ENCODE measurements at places on chromosomes 12 and 14.

DNA sequence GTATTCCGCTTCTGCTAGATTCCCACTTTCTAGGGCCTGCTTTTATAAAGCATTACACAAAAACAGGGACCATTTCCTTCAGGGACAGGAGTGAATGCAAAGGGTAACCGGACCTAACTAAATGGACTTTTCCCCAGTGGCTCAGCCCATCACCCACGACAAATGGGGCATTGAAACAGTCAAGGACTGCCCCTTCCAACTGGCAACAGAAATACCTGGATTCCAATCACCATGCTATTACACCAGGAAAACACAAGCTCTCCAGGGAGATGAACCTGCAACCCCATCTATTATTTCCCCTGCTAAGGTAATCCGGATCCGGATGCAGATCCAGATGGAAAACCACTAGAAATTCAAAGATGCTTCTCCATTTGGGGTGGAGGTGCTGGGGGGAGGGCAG lies 1.0 kb downstream of the MPHOSPH9 start:
- DNase-seq, result no peak

DNA sequence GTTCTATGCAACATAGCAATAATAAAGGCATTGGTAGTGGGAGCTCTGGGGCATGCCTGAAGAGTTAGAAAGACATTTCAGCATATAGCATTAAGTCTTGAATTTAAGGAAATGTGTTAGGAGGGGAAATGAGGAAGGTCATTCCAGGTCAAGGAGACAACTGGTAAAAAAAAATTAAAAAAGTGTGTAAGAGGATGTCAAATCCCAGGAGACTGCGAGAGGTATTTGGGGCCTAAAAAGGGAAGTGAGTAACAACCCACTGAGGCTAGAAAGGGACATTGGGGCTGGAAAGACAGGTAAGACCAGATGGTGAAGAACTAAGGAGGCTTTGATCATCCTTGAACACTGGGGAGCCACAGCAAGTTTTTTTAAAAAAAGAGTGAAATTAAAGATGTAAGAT lies 152.9 kb downstream of the SLC25A21 start:
- no peak for DNase-seq

DNA sequence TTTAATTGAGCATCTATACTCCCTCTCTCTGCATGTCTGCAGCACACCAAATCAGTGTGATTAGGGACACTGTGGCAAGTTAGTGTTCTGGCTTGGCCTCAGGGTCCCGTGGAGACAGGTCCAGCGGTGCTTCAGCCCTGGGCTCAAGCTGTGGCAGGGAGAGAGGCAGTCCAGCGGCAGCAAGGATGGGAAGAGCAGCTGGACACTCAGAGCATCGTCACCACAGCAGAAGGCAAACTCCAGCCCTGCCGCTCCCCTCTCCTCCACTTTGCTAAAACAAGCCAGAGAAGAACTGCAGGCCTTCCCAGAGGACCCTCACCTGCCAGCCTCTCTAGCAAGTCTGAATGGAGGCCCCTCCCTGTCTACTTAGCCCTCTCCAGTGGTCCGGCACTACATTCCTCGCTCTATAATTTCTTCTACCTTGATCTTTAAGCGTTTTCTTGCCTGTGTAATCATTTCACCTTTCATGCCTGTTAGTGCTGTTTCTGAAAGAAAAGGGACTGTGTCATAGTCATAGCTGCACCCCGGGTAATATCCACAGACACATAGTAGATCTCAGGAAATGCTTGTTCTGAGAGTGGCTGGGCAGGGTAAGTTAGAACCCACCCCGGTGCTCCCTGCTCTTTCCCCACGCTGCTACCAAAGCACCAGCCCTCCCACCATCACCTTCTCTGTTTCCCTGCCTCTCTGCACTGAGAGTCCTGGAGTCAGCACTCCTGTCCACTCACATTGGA lies 22.1 kb downstream of the ZFP36L1 start:
- DNase-seq, result no peak

- DNase-seq, result no peak
These were observed 463.4 kb downstream of the TMEM121 start for GRCh38 chr14:105989566-105990302.

GRCh38 chr14:77158175-77158881 lies 16.7 kb upstream of the ZDHHC22 start:
- peak; percentile 91 for DNase-seq

- no peak for DNase-seq
These were observed 10.8 kb downstream of the ETNK1 start for GRCh38 chr12:22635812-22636211.

- DNase-seq, result peak; percentile 85
These were observed 140.8 kb downstream of the TTC7B start for GRCh38 chr14:90675399-90675798.

DNA sequence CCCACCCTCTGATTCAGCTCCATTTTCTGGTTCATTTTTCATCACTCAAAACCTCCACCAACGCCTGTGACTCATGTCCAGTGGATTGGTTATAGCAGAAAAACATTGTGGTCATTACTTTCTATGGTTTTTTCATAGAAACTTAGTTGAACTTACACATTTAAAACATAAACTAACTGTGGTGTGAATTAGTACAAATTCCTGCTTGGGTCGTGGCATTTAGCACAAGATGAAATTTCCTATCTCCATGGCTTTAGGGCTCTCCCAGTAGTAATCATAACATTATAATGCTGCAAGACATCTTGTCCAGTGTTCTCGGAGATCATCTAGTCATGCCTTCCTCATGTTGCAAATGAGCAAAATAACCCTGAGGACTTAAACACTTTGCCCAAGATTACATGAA lies 7.1 kb downstream of the RNASE7 start:
- DNase-seq, result no peak

DNA sequence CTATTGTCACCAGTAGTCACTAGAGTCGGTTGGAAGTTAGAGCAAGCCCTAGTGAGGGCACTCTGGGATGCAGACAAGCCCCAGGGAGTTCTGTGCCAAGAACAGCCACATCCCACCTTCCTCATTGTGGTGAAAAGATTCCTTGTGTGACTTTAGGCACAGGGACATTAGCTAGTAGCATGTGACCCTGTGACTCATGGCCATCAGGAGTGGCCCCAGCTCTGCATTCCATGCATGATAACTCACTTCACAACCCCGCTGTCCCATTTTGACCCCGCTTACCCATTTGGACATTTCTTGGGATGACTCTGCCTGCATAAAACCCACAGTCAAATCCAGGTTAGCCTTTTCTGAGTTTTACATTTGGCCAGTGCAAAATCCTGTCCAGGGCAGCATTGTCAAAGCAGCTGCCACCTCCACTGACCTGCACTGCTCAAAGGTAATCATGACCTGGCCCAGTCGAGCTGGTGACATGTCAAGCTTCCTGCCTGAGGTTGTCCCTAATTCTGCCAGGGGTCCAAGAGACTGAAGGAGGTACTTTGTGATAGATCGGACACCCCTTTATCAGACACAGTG lies 430.5 kb downstream of the DPF3 start:
- DNase-seq, result no peak

DNA sequence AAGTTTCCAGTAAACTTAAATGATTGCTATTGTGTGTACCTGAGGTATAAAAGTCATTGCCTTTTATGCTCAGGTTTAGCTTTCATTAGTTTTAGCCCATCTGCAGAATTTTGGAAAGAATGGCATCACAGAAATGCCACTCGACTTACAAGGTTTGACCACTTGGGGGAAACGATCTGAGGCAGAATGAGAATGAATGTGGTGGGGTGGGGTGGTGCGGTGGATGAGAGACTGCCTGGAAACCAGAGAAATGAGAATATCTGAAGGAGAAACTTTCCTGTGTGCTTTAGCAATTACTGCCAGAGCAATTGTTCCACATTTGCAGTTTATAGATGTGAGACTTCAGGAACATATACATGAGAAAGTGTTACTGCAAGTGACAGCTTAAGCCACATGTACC lies 225.4 kb upstream of the PDE3A start:
- no peak for DNase-seq

DNA sequence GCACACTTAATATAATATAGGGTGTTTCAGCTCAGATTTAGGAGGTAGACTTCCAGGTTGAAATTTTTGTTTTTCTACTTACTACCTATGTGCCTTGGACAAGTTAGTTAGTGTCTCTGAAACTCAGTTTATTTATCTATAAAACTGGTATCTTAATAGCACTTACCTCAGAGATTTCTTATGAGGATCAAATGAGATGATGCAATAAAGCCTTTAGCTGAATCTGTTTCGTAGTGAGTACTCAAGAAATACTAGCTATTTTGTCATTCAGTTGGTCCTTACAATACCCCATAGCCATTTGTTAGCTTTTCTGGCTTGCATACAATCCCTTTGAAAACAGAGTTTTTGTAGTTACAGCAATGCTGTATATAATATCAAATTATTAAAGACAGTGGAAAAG lies 497.0 kb downstream of the NRXN3 start:
- no peak for DNase-seq

- no peak for DNase-seq
These were observed 6.8 kb upstream of the AEBP2 start for GRCh38 chr12:19432309-19433170.

- DNase-seq, result no peak
These were observed 236.1 kb upstream of the NPAS3 start for GRCh38 chr14:32702562-32702961.

DNA sequence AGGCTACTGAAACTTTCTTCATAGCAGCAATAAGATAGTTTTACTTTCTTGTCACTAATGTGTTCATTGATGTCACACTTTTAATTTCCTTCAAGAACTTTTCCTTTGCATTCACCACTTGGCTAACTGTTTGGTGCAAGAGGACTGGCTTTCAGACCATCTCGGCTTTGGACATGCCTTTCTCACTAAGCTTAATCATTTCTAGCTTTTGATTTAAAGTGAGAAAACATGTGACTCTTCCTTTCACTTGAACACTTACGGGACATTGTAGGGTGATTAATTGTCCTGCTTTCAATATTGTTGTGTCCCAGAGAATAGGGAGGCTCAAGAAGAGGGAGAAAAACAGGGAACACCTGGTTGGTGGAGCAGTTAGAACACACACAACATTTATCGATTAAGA lies 41.9 kb downstream of the IFNG start:
- no peak for DNase-seq

DNA sequence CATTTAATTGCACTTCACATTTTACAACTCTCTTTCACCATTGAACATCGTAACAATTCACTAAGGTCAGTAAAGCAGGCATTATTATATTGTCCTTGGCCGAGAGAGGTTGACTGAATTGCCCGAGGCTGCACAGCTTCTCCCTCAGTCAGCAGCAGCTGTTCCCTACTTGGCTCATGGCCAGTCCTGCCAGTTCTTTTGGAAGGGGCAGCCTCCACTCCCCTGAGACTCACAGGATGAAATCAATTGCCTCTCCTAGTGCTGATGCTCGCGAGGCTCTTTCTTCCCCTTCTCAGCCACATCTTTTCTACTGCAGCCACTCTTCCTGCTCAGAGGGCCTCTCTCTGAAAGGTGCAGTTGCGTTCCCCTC lies 79.9 kb upstream of the KCNA1 start:
- DNase-seq, result peak; percentile 37

DNA sequence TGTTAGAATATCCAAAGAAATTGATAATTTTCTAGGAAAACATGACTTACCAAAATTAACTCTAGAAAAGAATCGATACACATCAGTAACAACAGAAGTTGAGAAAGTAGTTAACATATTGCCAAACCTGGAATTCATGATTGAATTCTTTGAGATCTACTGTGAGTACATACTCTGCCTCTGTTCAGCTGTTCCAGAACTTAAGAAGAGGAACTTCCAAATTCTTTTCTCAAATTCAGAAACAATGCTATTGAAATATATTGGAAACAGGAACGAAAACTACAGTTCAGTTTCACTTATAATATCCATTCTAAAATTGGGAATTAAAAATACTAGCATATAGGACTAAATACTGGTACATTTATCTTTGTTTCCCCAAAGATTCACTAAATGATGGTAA lies 57.9 kb downstream of the MARK3 start:
- DNase-seq, result no peak

GRCh38 chr14:50031602-50032313 lies 84.6 kb downstream of the VCPKMT start:
- no peak for DNase-seq

GRCh38 chr12:123941624-123942237 lies 30.9 kb downstream of the CCDC92 start:
- DNase-seq, result no peak

GRCh38 chr14:52895000-52895399 lies 55.9 kb downstream of the FERMT2 start:
- DNase-seq, result no peak

DNA sequence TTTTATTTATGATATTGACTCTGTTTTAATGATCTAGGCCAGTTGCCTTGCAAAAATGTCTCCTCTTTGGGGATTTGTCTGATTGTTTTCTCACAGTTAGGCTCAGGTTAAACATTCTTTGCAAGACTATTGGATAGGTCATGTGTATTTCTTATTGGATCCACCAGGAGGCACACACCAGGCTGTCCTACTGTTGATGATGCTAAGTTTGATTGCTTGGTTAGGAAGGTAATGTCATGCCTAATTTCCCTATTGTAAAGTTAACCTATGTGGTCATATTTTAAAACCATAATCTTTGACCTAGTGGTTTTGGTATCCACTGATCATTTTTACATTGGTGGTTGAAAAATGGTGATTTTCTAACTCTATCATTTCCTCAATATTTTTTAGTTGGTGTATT lies 137.1 kb downstream of the BRMS1L start:
- DNase-seq, result no peak

DNA sequence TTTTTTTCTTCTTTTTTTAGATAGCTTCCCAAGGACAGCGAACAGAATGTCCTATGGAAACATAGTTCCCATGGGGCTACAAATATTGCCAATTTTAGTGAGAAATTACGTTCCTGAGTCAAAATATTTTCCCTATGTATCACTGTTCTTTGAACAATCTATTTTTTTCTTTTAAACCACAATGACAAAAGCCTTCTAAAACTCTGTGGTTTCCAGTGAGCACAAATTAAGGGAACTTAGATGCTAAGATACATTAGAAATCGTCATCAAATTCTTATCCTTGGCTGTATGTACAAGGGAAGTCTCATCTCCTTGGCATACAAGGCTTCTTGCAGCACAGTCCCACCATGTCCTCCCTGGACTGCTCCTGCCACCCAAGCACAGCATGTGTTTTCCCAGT lies 17.9 kb downstream of the CPM start:
- DNase-seq, result no peak

- DNase-seq, result peak; percentile 47
These were observed 200.2 kb downstream of the EXOC5 start for GRCh38 chr14:57068511-57068910.

GRCh38 chr14:63268771-63269170 lies 50.0 kb downstream of the GPHB5 start:
- DNase-seq, result no peak

GRCh38 chr12:122215771-122216170 lies 10.1 kb downstream of the DIABLO start:
- no peak for DNase-seq
